ENCODE measurements at places on chromosomes 5 and 9.

- no peak for DNase-seq
Measured at GRCh38 chr9:99681113-99681512, 140.6 kb upstream of the NR4A3 start.

DNA sequence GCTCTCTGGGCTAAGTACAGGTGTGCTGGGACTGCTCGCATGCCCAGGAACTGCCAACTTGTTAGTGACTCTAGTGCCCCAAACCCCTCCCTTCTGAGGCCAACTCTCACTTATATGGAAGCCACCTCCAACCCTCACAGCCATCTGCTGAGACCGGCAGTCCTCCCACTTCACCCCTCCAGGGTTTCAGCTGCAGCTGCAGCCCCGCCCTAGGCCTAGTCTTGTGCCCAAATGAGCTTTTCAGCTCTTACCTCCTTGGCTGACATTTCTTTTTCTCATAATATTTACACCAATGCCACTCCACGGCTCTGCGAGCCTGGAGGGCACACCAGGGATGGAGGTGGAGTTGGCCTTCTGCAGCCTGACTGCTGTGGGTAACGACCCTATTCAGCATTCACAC is 166.6 kb downstream of the ROR2 start:
- no peak for DNase-seq

DNA sequence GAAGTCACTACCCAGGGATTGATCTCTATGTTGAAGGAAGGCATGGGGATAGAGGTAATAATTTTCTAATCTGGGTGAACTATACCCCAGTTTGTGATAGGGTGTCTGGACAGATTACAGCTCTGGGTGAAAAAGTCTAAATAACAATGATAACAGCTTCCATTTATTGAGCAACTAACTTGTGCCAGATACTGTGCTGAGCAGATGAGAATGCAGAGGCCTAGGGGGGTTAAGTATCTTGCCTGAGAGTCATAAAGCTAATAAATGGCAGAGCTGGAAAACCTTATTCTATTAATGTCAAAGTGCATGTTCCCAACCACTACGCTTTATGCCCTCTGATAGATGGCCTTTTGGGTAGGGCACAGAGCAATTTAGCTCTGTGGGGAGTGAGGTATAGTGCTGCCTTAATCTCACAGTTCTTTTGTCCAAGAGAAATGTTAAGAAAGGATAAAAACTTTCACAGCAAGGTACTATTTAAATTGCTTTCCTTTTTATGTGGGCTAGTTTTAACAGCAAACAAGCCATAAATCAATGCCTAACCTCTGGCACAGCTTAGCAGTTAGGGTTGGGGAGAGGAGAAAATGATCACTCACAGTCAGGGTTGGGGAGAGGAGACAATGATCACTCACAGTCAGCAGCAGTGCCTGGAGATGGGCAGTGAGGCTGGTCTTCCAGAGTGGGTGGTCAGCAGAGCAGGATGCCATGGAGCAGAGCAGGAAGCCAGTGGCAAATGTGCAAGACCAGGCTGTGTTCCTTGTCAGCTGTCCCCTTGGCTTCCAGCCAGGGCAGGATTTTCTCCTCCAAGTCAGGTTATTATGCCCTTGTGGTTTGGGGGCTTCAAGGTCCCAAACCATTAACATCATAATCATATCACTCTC is 187.0 kb downstream of the CARTPT start:
- DNase-seq, result no peak

DNA sequence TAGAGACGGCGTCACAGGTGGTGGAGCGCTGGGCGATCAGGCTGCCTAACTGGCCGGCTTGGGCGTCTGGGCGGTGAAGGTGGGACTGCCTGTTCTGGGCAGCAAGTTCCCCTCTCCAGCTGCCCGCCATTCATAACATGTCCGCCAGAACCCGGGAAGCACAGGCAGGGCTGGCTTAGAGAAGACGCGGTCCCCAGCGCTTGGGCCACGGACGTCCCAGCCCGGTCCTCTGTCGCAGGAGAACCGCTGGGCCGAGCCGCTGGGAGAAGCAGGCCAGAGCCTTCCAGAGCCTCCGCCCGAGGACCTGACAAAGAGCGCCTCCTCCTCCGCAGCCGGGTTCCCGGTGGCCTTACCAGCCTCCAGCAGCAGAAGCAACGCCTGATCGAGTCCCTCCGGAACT is 15.2 kb upstream of the HAND1 start:
- DNase-seq, result no peak

DNA sequence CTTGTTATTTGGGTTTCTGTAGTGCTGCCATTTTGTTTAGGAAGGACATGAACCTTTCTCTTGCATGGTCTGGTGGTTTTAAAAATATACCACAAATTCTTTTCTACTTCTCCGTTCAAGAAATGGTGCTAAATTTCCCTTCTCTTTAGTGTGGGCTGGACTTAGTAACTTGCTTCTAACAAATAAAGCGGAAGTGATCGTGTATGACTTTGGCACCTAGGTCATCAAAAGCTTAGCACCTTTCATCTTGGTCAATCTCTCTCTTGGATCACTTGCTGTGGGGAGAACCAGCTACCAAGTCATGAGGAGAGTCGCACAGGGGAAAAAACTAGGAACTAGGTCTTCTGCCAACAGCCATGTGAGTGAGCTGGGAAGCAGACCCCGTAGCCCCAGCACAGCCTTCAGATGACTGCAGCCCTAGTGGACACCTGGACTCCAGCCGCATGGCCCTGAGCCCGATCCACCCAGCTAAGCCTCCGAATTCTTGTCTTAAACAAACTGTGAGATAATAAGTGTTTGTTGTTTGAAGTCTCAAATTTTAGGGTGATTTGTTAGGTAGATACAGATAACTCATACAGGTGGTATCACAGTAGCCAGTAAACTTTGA is 87.7 kb upstream of the CKMT2 start:
- DNase-seq, result no peak

DNA sequence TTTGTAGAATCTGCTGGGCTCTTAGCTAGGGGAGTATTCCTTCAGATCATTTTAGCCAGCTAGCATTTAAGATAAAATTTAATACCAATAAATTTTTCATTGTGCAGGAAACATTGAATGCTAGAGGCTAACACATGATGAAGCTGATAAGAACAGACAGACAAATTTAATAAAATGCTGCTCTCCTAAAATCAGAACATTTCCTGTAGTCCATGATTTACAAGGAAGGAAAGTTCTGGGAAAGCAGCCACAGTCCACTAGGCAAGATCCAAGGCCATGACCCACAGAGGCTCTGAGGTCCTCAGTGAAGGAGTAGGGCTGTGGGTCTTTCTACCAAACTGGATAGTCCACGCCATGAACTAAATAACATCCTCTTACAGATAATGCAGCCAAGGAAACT is 253.0 kb downstream of the ICE1 start:
- no peak for DNase-seq

DNA sequence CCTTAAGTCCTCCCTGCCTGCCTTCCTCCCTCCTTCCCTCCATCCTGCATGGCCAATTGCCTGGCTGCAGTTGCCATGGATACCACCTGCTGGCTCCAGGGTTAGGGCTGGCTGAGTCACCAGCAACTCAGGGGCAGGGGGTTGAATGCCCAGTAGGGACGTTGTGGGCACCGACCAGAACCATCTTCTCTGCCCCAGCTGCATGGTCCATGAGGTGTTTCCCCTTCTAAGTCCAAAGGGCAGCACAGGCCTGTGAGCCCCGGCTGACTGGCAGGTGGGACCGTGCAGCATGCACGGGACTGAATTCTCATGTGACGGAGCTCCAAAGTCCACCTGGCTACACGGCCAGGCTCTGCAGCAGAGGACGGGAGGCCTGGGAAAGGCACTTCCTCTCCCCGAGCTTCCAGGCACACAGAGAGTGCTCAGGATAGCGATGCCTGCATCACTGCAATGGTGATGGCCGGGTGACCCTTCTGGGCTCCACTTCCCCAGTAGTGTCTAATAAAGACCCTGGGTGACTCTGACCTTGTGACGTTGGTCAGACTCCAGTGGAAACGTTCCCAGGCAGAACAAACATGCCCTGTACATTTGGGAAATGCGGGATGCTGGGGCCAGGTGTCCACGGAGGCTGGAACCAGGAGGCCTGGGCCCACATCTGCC is 5.7 kb downstream of the ASS1 start:
- DNase-seq, result no peak

GRCh38 chr9:68731857-68732256 is 26.8 kb downstream of the PIP5K1B start:
- no peak for DNase-seq

GRCh38 chr9:127366594-127366993 is 30.4 kb upstream of the SLC2A8 start:
- no peak for DNase-seq

- no peak for DNase-seq
Measured at GRCh38 chr9:76882686-76883085, 23.2 kb downstream of the PRUNE2 start.

DNA sequence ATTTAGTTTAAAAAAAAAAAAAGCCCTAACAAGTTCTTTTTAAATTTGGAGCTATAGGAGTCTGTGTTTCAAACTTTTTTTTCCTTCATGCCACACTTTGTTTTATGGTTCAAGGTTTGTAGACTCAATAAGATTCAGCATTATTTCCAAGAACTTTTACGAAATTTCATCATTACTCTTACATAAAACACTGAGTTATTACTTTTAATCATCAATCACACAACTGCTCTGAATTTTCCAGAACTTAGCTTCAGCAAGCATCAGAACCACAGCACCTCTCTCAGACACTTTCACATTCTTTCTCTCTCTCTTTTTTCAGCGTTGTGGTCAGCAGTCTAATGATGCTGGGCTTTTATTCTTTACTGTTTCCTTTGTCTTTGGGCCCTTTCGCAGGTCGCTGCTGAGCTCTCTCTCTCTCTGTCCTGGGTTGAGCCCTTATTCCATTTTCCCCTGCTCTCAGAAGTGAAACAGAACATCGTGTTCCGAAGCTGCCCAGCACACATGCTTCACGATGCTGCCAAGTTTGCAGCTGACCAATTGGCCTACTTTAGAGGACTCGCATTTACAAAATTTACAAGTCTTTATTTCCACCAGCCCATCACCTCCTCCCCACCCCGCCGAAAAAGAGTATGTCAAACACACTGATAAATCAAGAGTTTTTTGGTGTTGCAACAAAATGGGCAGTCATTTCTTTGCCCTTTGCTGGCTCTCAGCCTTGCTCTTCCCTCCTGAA is 44.6 kb upstream of the PIK3R1 start:
- DNase-seq, result no peak

DNA sequence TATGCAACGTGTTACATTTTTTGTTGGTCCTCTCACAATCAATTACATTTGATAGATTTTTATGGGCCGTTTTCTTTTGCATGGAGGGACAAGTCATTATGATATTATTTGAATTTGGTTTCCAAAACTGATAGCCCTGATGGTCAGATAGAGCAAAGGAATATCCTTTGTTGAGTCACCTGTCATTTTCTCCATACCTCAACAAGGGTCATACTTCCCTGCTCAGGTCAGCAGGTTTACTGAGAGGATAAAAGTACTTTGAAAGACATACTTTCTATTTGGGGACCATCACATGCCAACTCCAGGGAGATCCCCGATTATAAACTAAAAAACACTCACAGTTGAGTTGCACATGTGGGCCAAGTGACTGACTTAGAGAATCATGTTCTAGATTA is 132.9 kb downstream of the SUSD1 start:
- no peak for DNase-seq

DNA sequence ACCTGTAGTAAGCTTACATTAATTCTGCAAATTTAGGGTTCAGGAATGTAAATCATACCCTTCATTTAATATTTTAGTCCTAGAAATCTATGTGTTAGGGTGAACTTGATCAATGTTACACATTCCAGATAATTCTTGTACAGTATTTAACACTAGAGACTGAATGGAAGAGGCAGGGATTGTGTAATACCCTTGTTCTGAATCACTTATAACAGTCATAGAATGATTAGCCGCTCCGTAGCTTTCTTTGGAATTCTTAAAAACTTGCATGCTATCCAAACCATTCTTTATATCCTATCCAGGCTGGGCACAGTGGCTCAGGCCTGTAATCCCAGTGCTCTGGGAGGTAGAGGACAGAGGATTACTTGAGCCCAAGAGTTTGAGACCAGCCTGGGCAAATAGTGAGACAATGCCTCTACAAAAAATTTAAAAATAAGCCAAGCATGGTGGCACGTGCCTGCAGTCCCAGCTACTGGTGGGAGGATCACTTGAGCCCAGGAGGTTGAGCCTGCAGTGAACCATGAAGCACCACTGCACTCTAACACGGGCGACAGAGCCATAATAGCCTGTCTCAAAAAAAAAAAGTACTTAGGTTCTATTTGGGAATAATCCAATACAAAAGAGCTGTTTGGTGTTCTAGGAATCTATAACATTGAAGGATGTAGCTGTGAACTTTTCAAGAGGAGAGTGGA is 8.3 kb downstream of the ZNF483 start:
- no peak for DNase-seq

- no peak for DNase-seq
Measured at GRCh38 chr5:17806818-17807468, 172.7 kb downstream of the TAF11L14 start.

GRCh38 chr9:120486347-120486746 is 93.6 kb downstream of the CDK5RAP2 start:
- DNase-seq, result no peak

DNA sequence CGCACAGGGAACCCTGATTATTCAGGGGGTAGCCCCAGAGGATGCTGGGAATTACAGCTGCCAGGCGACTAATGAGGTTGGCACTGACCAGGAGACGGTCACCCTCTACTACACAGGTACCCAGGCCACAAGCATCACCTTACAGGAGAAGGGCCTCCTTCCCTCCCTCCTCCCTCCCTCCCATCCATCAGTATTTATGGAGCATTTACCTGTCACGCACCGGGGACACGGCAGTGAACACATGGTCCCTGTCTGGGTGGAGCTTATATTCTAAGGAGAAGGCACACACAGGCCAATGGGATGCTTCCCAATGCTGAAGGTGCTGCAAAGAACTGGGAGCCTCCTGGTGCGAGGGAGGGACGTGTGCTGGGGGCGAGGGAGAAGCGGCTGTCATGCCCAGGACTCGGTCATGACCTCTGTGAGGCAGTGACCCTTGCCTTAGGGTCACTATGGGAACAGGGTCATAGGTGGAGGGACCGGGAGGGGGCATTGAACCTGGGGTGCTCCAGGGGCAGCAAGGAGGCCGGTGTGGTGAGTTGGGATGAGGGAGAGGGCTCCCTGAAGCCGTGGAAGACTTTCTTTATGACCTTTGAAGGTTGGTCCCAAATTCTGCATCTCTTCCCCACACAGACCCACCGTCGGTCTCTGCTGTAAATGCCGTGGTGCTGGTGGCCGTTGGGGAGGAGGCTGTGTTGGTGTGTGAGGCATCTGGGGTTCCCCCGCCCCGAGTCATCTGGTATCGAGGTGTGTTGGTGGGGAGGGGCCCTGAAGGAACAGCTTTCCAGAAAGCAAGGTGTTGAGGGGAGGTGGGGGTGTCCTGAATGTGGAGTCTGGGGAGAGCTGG is 41.5 kb downstream of the HMCN2 start:
- no peak for DNase-seq
